ENCODE measurements at places on chromosomes 1 and 21.

DNA sequence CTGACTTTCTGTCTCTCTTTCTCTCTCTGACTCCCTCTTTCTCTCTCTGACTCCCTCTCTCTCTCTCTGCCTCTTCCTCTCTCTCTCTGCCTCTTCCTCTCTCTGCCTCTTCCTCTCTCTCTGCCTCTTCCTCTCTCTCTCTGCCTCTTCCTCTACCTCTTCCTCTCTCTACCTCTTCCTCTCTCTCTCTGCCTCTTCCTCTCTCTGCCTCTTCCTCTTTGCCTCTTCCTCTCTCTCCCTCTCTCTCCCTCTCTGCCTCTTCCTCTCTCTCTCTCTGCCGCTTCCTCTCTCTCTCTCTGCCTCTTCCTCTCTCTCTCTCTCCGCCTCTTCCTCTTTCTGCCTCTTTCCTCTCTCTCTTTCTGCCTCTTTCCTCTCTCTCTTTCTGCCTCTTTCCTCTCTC lies 18.6 kb upstream of the ANKRD45 start:
- no peak overlapping the region for H3K27ac ChIP-seq
- DNase-seq: no peak
- no peak overlapping the region for H3K4me3 ChIP-seq
- peaks cover 6% of the 10 kb centered on the region for H3K36me3 ChIP-seq
- H3K4me1 ChIP-seq: no peaks in the 10 kb centered on the region

DNA sequence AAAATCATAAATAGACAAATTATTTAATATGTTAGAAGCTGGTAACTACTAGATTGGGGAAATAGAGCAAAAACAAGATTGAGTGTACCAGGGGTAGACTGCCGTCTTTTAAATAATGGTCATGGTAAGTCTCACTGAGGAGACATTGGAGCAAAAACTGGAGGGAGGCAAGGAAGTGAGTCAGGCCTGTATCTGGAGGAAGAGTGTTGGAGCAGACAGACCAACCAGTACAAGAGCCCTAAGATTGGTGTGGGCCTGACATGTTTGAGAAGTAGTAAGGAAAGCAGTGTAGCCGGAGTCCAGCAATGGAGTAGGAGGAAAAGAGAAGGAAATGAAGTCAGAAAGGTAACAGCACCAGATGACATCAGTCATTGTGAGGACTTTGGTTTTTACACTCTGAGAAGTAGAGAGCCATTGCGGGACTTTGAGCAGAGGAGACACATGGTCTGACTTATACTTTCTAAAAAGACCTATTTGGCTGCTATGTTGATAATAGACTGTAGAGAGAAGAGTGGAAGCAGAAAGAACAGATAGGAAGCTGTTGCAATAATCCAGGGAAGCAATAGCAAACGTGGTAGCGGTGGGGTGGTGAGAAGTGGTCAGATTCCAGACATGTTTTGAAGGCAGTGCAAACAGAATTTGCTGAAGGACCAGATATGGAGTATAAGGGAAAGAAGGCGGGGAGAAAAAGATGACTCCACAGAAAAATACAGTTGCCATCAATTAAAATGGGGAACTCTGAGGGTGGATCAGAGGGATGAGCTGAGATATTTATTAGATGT lies 44.7 kb upstream of the GJA5 start:
- H3K27me3 ChIP-seq: no peaks in the 10 kb centered on the region
- no peak for DNase-seq
- H3K4me3 ChIP-seq: no peak overlapping the region
- no peaks in the 10 kb centered on the region for H3K4me1 ChIP-seq
- no peaks in the 10 kb centered on the region for H3K36me3 ChIP-seq

GRCh38 chr1:25206201-25206600 lies 26.1 kb downstream of the SYF2 start:
- H3K36me3 ChIP-seq: no peaks in the 10 kb centered on the region
- DNase-seq: no peak
- no peaks in the 10 kb centered on the region for H3K4me1 ChIP-seq
- H3K4me3 ChIP-seq: no peak overlapping the region
- H3K27me3 ChIP-seq: no peaks in the 10 kb centered on the region

- H3K27ac ChIP-seq: no peak overlapping the region
- DNase-seq: no peak
- no peak overlapping the region for H3K4me3 ChIP-seq
- H3K36me3 ChIP-seq: peaks cover 19% of the 10 kb centered on the region
- H3K4me1 ChIP-seq: no peaks in the 10 kb centered on the region
These were observed 42.0 kb downstream of the BMP8A start for GRCh38 chr1:39533442-39533841.

DNA sequence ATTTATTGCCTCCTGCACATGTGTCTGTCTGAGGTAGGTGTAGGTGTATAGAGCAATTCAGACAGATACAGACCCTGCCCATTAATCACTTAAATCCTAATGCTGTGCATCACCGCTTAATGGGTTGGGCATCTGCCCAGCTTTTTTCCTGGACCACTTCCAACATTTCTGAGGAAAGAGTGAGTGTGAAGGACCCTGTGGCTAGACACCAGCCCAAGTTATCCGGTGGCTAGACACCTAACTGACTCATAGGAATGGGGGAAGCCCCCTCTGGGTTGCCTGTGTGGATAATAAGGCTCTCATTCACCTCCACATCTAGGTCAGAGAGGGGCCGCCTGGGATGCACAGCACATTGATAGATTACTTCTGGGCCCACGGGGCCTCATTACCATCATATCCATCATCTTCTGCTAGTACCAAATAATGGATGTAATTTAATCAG lies 121.1 kb upstream of the RAVER2 start:
- peaks cover 16% of the 10 kb centered on the region for H3K36me3 ChIP-seq
- no peaks in the 10 kb centered on the region for H3K4me1 ChIP-seq
- DNase-seq: no peak
- no peak overlapping the region for H3K4me3 ChIP-seq

DNA sequence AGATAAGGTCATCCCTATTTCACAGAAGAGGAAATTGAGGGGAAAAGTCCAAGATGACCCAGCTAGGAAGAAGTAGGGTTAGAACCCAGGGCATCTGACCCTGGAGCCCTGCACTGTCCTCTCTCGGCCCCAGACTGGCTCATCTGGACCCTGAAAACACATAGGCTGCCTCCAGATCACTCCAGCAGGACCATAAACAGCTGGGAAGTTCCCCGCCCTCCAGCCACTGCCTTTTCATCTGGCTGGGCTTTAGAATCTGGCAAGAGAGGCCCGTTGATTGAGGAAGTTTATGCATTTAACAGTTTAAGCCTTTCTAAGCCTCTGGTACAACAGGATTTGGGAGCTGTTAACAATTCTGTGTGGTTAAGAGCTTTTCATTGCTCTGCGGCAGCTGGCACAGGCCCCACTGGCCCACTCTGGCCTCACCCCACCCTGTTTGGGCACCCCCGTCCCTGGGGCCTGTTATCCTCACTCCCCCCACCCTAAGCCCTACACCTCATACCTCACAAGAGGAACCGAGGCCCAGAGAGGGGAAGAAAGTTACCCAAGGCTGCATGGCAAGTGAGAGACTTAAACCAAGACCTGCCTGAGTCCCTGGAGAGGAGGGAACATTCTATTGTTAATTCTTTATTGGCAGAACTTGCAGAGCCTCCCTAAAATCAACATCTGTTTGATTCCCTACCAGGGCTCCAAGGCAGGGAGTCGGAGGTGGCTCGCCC lies 84.2 kb downstream of the EPHB2 start:
- no peak overlapping the region for H3K27ac ChIP-seq
- H3K36me3 ChIP-seq: no peaks in the 10 kb centered on the region
- H3K4me1 ChIP-seq: peaks cover 2% of the 10 kb centered on the region
- no peaks in the 10 kb centered on the region for H3K27me3 ChIP-seq
- no peak for DNase-seq
- no peak overlapping the region for H3K4me3 ChIP-seq

GRCh38 chr1:240234485-240235210 lies 143.0 kb downstream of the FMN2 start:
- H3K4me3 ChIP-seq: no peak overlapping the region
- no peaks in the 10 kb centered on the region for H3K4me1 ChIP-seq
- H3K27ac ChIP-seq: no peak overlapping the region
- H3K27me3 ChIP-seq: no peaks in the 10 kb centered on the region
- no peaks in the 10 kb centered on the region for H3K36me3 ChIP-seq
- DNase-seq: no peak

DNA sequence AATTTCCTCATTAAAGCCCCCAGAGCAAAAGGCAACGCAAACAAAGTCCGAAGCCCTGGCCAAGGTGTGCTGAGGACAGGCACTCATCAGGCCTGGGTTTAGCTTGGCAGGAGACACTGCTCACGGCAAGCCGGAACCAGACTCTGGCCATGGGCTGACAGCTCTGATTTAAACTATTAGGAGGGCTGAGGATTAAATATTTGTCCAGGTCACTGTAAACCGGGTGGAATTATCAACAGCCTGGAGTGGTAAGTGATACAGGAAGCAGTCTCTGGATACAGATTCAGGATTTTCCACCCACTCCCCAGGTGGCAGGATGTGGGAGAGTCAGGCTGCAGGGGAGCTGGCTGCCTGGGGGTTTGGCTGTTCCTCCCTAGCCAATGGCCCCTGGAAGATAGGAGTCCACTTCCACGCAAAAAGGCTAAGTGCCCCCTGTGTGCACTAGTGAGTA lies 42.4 kb downstream of the SLC66A1 start:
- H3K27me3 ChIP-seq: no peaks in the 10 kb centered on the region
- DNase-seq: no peak
- H3K4me1 ChIP-seq: 0 out of 2 replicates have a peak, but pooled peaks cover 3% of the 10 kb centered on the region
- peaks cover 66% of the 10 kb centered on the region for H3K36me3 ChIP-seq

DNA sequence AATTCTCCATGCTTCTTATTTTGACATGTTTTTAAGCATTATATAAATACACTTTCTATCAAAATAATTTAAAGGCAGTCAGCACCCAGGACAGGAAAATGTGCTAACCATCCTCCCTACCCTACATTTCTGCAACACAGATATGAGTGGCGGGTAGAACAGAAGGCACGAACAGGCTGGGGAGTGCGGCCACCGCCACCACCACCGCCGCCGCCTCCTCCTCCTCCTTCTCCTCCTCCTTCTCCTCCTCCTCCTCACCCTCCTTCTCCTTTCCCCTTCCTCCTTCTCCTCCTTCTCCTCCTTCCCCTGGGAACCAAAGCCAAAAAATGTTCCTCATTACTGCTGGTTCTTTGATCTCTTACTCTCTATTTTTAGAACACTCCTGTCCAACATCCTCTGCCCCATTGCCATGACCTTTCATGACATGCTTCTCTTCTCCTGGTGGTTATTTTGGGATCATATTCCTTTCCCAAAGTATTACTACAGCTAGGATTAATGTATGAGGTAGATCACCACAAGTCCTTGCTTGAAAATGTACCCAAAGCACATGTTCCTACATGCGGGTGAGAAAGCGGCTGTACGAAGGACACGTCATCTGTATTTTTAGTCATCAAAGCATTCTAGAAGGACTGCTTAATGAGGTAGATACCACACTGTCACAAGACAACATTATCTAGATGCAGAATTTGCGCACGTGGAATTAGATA lies 24.5 kb upstream of the CCN1 start:
- no peak for DNase-seq
- H3K27ac ChIP-seq: no peak overlapping the region
- H3K4me1 ChIP-seq: no peaks in the 10 kb centered on the region

GRCh38 chr1:214632091-214632490 lies 29.1 kb downstream of the CENPF start:
- no peaks in the 10 kb centered on the region for H3K4me1 ChIP-seq
- no peak overlapping the region for H3K27ac ChIP-seq
- H3K4me3 ChIP-seq: no peak overlapping the region
- H3K27me3 ChIP-seq: no peaks in the 10 kb centered on the region
- no peak for DNase-seq

- no peak for DNase-seq
- no peak overlapping the region for H3K4me3 ChIP-seq
- H3K36me3 ChIP-seq: no peaks in the 10 kb centered on the region
- no peak overlapping the region for H3K27ac ChIP-seq
These were observed 6.9 kb upstream of the PRKAA2 start for GRCh38 chr1:56638248-56638647.

GRCh38 chr1:117825414-117825813 lies 104.0 kb downstream of the GDAP2 start:
- H3K4me1 ChIP-seq: no peaks in the 10 kb centered on the region
- no peak overlapping the region for H3K27ac ChIP-seq
- no peak for DNase-seq
- no peaks in the 10 kb centered on the region for H3K27me3 ChIP-seq
- H3K4me3 ChIP-seq: no peak overlapping the region

DNA sequence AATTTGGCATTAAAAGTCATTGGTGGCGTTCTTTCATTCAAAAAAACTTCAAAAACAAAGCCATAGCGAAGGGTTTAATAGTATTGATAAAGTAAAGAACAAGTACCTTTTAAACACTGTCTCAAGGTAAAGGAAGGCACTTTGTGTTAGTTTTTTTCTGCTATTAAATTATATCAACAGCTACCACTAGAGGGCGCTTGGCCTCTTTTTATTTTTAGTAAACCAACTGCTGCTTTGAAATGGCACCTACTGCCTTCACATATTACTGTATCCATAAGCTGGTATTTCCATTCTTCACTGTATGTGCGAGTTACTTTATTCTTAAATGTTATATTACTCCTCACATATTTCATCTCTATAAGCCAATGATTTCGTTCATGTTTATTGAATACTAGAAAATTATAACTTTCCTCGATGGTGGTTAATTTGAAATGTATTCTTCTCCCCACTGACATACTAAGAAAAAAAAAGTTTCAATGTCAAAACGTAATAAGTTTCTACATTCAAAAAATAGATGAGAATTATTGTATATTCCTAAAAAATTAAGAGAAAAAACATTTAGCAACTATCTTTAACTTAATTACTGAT lies 125.7 kb upstream of the CXADR start:
- H3K27me3 ChIP-seq: no peaks in the 10 kb centered on the region
- H3K4me3 ChIP-seq: no peak overlapping the region
- no peak overlapping the region for H3K27ac ChIP-seq
- peaks cover 8% of the 10 kb centered on the region for H3K36me3 ChIP-seq
- DNase-seq: no peak

GRCh38 chr1:153946622-153947241 lies at the start of gene DENND4B:
DENND4B (minus strand) TSS chr1:153946718; CDS start chr1:153944374, 2,344 bp downstream.
- no peaks in the 10 kb centered on the region for H3K27me3 ChIP-seq
- peak; percentile 94 for DNase-seq
- peaks cover 14% of the 10 kb centered on the region for H3K36me3 ChIP-seq
- no peaks in the 10 kb centered on the region for H3K4me1 ChIP-seq
- peak within 1 kb of the TSS; percentile 93 for H3K4me3 ChIP-seq

Measured in H9 (cell line).